ENCODE measurements at places on chromosomes 2 and 18. TPM values are rescaled to one million over a fixed set of nuclear protein-coding genes. Genes with fewer than 3 reads are reported as not detected.

GRCh38 chr2:240200230-240201051 lies 60.0 kb upstream of the OTOS start:
- H3K27me3 ChIP-seq, result no peaks in the 10 kb centered on the region
- no peaks in the 10 kb centered on the region for H3K4me1 ChIP-seq
- H3K36me3 ChIP-seq, result no peaks in the 10 kb centered on the region
- no peak overlapping the region for H3K4me3 ChIP-seq
- DNase-seq, result no peak

SLC16A14 gene
- total RNA-seq, result 0.79 TPM

- H3K4me1 ChIP-seq, result no peaks in the 10 kb centered on the region
- H3K4me3 ChIP-seq, result no peak overlapping the region
- no peaks in the 10 kb centered on the region for H3K36me3 ChIP-seq
These were observed 63.5 kb downstream of the CAVIN2 start for GRCh38 chr2:191783416-191783815.

DNA sequence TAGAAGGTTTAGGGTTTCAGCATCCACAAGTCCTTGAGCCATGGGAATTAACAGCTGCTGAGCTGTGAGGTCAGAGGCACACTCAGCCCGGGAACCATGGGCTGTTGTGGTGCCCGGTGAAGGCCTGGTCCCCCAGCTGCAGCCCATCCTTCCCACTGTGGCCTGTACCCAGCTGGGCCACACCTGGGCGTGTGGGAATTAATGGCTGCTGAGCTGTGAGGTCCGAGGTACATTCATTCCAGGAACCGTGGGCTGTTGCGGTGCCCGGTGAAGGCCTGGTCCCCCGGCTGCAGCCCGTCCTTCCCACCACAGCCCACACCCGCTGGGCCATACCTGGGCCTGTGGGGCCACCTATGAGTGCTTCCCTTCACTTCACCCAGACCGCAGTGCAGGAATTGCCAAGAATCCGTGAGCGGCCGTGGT lies 25.2 kb downstream of the TMEM18 start:
- H3K4me1 ChIP-seq, result no peaks in the 10 kb centered on the region
- H3K27me3 ChIP-seq, result no peaks in the 10 kb centered on the region
- H3K27ac ChIP-seq, result no peak overlapping the region
- H3K36me3 ChIP-seq, result no peaks in the 10 kb centered on the region

NPHP1 gene
- total RNA-seq, result 0.37 TPM

LTBP1 gene
- 13.8 TPM for total RNA-seq

UPP2 gene
- total RNA-seq, result 0.51 TPM

DNA sequence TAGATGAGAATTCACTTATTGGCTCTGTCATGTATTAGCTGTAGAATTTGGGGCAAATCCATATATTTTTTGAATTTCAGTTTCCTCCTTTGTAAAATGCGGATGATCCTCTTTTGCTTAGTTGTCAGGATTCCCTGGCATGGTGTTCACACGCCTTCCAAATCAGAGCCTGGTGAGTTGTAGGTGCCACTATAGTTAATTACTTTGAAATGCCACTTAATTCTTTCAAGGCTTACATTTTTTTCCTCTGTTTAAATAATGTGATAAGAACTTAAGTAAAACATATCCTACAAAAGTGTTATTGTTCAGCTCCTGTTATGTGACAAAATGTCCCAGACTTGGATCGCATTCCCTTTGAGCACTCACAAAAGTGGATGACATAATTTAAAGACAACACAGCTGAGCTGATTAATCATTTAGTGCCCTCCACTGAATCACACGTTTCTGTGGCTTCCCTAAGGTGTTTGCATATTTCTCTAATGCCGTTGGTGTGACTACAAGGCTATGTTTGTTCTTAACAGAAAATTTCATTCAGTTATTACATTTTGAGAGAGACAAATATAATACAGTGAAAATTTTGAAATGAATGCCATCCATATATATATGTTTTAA lies 471.2 kb upstream of the CHST9 start:
- DNase-seq, result no peak
- no peaks in the 10 kb centered on the region for H3K36me3 ChIP-seq
- no peaks in the 10 kb centered on the region for H3K27me3 ChIP-seq
- H3K27ac ChIP-seq, result no peak overlapping the region
- no peak overlapping the region for H3K4me3 ChIP-seq
- H3K4me1 ChIP-seq, result peaks cover 3% of the 10 kb centered on the region

LYG2 gene
- not detected for total RNA-seq

DNA sequence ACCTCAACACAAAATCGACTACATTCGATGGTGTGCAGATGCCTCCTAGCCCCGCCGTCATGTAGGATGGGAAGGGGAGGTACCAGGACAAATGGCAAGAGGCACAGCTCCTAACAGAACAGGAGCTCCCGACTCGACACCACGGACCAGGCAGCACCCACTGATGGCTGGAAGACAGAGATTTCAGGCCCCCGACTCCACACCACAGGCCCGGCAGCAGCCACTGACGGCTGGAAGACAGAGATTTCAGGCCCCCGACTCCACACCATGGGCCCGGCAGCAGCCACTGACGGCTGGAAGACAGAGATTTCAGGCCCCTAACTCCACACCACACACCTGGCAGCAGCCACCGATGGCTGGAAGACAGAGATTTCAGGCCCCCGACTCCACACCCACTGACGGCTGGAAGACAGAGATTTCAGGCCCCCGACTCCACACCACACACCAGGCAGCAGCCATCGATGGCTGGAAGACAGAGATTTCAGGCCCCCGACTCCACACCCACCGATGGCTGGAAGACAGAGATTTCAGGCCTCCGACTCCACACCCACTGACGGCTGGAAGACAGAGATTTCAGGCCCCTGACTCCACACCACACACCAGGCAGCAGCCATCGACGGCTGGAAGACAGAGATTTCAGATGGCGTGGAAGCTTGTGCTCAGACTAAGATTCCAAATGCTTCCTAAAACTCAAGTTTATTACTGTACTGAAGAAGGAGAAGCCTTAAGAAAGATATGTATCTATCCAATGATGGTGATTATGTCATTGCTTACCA lies 135.5 kb downstream of the EIPR1 start:
- H3K27me3 ChIP-seq, result no peaks in the 10 kb centered on the region
- no peak for DNase-seq
- H3K4me1 ChIP-seq, result no peaks in the 10 kb centered on the region
- H3K27ac ChIP-seq, result no peak overlapping the region
- no peaks in the 10 kb centered on the region for H3K36me3 ChIP-seq

GRCh38 chr18:65942854-65943253 lies 192.0 kb downstream of the CDH7 start:
- no peak overlapping the region for H3K4me3 ChIP-seq
- H3K27ac ChIP-seq, result no peak overlapping the region
- H3K36me3 ChIP-seq, result no peaks in the 10 kb centered on the region
- no peaks in the 10 kb centered on the region for H3K27me3 ChIP-seq

UGT1A4 gene
- 136 TPM for total RNA-seq
